ENCODE measurements at places on chromosomes 16 and 17. TPM values are rescaled to one million over a fixed set of nuclear protein-coding genes. Genes with fewer than 3 reads are reported as not detected.

GRCh38 chr16:4172070-4172469 lies 55.8 kb upstream of the ADCY9 start:
- no peak overlapping the region for H3K27ac ChIP-seq
- no peak for DNase-seq
- no peaks in the 10 kb centered on the region for H3K27me3 ChIP-seq
- no peak overlapping the region for H3K4me3 ChIP-seq
- H3K36me3 ChIP-seq, result no peaks in the 10 kb centered on the region

- no peaks in the 10 kb centered on the region for H3K36me3 ChIP-seq
- no peak overlapping the region for H3K27ac ChIP-seq
- no peaks in the 10 kb centered on the region for H3K27me3 ChIP-seq
- H3K4me3 ChIP-seq, result no peak overlapping the region
- peak; percentile 76 for DNase-seq
Observed at GRCh38 chr17:80427366-80428282, 12.7 kb downstream of the ENDOV start.

- no peak for DNase-seq
- H3K27me3 ChIP-seq, result no peaks in the 10 kb centered on the region
- H3K4me1 ChIP-seq, result peaks cover 9% of the 10 kb centered on the region
- peak overlapping the region; percentile 72 for H3K27ac ChIP-seq
Observed at GRCh38 chr16:88504489-88505404, 51.7 kb downstream of the ZFPM1 start.

DNA sequence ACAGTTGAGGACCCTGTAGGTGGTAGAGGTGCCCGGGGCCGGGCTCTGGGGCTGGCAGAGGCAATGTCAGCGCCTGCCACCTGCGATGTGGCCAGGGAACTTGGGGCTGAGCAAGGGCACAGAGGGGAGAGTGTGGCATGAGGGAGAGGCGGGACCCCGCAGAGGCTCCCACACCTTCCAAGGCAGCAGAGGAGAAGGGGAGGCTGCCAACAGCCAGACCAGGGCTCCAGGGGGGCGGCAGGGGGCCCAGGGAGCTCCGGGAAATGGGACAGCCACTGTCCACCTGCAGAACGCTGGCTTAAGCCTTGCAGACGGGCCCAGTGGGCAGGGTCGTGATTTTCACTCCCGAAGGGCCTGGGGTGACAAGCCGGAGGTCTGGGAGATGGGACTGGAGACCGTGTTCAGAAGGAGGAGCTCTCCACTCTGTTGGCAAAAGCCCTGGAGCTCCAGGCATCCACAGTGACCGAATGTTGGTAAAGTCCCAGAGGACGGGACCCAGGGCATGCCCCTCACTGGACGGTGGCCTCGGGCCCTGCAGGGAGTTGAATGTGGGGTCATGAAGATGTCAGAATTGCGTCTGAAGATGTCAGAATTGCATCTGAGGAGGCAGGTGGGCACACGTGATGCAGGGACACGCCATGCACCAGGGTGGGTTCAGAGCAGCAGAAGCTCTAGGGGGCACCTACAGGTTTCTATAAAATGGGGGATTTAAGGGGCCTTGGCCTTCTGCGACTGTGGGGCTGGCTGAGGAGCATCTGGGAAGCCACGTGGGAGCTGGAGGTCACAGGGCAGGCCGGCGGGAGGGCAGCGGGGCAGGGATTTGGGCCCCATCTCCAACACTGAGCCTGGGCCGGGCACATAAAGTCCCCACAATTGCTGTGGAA lies 18.6 kb downstream of the CD7 start:
- H3K4me3 ChIP-seq, result no peak overlapping the region
- H3K27me3 ChIP-seq, result no peaks in the 10 kb centered on the region
- H3K36me3 ChIP-seq, result no peaks in the 10 kb centered on the region
- DNase-seq, result no peak
- no peak overlapping the region for H3K27ac ChIP-seq
- H3K4me1 ChIP-seq, result no peaks in the 10 kb centered on the region

- H3K27me3 ChIP-seq, result no peaks in the 10 kb centered on the region
- H3K36me3 ChIP-seq, result peaks cover 45% of the 10 kb centered on the region
- DNase-seq, result peak; percentile 73
- H3K27ac ChIP-seq, result peak overlapping the region; percentile 82
- no peaks in the 10 kb centered on the region for H3K4me1 ChIP-seq
Observed at GRCh38 chr17:80146121-80147034, 550 bp downstream of the EIF4A3 start.

DNA sequence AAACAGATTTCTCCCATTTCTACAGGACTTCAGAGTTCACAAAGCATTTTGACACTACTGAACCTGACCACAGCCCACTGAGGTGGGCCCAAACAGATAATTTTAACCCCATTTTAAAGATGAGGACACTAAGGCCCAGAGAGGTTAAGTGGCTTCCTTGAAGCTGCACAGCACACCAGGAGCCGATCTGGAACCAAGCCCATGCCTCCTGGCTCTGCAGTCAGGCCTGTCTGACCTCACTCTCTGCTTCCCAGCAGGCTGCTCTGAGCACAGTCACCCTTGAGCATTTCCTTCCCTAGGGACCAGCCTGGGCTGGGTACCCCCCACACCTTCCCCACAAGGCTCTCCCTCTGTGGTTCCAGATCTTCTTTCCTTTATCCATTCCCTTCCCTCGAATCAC lies 252.2 kb downstream of the ENGASE start:
- no peak overlapping the region for H3K27ac ChIP-seq
- DNase-seq, result no peak
- no peaks in the 10 kb centered on the region for H3K4me1 ChIP-seq

MT1F gene
- 6.8 TPM for total RNA-seq

KRT24 gene
- total RNA-seq, result not detected
